ENCODE measurements at places on chromosomes 6 and 20.

DNA sequence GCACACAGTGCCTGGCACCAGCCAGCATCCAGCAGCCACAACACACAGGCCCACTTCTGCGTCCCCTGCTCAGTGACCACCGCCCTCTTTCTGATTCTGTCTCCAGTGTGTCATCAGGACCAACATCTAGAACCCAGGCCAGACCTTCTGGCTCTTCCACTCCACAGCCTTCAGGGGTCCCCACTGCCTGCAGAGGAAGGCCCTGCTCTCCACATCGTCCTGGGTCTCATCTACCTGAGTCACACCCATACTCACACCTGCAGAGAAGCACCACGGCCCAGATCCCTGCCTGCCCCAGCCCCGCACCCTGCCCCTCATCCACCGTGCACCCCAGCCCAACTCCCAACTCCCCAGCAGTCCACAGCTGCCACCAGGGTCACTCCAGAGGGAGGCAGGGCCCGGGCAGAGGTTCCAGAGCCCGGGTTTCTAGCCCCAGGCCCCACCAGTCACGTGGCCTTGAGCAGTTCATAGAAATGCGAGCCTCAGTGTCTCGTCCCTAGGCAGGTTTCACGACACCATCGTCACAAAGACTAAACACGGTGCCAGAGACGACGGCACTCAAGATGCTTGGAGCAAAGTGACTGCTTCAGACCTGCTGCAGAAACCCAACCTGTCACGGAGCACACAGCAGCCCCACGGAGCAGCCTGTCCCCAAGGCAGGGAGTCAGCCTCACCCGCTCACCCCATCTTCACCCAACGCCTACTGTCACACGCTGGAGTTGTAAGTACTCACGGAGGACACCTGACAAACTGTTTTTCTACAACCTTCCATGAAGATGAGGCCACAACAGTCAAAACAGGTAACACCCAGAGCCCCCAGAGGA lies 16.1 kb downstream of the TAF4 start:
- no peak for DNase-seq

- no peak for DNase-seq
These were observed 403.8 kb downstream of the ADGRB3 start for GRCh38 chr6:69038841-69039240.

DNA sequence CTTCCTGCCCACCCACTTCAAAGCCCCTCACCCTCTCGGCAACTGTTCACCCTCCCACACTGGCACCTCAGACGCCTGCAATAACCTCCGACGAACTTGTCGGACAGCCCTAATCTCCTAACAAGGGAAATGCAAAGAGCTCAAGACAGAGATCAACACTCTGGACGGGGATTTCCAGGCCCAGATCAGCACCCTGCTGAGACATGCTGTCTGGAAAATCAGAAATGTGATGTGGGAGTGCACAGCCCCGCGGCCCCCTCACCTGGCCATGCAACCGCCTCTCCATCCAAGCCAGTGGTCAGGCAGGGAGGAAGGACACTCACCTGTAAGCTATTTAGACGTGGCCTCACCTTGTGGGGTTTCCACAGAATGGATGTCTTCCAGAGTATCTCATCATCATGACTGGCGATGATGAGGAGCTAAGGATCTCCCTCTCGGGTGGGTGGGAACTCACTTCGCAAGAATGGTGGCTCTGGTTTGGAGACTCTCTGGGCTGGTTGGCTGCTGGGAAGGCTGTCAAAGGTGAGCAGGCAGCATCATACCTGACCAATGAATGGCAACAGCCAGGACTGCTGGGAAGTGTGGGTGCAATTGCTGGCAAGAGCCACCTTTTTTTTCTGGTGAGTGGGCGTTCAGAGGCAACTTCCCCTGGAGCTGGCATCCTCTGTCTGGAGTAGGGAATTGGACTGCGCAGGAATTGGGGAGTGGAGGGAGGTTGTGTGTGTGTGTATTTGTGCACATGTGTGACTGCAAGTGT lies 28.1 kb upstream of the ADTRP start:
- no peak for DNase-seq

DNA sequence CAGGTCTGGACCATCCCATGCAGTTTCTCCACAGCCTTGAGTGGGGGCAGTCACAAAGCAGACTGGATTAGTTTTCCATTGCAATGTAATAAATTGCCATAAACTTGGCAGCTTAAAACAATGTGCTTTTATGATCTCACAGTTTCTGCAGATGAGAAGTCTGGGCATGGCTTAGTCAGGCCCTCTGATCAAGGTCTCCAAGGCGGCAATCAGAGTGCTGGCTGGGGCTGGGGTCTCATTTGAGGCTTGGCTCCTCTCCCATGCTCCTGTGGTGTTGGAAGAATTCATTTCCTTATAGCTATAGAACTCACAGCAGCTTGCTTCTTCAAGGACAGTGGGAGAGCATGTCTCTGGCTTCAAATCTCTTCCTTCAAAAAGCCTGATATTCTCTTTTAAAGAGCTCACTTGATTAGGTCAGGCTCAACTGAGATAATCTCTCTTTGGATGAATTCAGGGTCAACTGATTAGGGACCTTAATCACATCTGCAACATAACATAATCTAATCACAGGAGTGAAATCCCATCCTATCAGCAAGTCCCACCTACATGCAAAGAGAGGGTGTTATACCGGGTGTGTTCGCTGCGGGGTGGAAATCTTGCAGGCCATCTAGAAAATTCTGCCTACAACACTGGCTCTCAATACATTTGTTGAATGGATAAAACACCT lies 77.4 kb upstream of the SULF2 start:
- no peak for DNase-seq

DNA sequence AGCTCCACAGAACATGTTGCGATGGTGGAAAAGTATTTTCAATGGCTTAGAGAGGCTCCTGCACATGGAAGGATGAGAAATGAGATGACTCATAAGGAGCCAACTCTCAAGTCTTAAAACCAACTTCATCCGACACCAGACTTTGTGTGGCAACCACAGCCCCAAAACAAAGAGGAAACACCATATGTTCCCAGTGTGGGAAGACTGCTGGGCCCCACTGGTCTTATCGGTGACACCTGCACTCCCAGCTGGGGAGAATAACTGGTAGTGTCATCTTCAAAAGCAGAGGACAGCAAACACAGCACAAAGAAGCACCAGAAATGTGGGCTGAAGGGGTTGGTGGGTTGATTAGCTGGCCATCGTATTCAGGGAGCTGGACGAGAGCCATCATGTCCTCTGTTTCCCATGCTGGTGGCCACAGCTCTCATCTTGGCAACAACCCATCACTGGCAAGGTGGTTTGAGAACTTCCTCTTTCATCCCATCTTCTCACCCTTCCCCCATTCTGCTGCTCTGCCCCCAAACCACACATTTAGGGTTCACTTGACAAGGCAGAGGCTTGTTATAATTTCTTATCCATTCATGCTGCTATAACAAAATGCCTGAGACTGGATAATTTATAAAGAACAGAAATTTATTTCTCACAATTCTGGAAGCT lies 46.0 kb upstream of the TASP1 start:
- no peak for DNase-seq

DNA sequence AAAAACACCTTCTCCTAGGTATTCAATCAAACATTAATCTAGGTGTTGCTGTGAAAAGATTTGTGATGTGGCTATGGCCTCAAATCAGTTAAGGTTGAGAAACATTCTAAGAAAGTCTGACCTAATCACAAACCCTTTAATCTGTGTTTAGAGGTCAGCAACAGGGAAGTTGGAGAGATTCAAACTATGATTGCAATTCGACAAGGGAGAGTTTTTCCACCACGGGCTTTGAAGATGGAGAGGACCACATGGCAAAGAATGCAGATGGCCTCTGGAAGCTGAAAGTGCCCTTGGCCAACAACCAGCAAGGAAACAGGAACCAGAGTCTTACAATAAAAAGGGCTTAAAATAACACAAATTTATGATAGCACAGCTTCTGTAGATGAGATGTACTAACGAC lies 29.6 kb upstream of the LGSN start:
- DNase-seq, result no peak

GRCh38 chr20:58019850-58020625 lies 208.4 kb downstream of the ANKRD60 start:
- no peak for DNase-seq

GRCh38 chr20:44405785-44406571 lies 50.5 kb downstream of the HNF4A start:
- DNase-seq, result no peak

DNA sequence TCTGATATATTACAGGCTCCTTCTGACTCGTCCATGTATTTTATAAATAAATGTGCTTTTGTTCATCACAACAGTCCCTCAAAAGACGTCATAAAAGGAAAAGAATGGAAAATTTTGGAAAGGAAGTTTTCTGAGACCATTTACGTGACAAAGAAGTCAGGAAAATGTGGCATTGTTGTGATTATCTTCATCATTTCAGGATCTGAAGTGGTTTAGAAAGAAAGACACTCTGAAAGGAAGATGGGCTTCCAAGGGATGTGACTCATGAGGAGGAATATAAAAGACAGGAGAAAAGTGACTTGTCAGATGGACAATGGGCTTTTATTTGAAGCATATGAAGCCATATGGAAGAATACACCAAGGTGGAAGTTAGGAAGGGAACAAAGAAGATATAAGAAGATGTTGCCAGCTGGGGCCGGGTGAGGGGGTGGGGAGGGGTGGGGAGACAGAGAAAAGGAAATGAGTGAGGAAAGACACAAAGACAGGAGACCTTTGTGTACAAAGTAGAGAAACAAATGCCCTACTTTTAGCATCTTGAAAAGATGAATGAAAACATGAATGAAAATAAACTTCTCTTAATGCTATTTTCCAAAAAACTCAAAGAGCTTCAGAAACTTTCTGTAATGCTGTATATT lies 190.3 kb upstream of the PREP start:
- no peak for DNase-seq

All from transverse colon (tissue), 4 donors.